ENCODE measurements at places on chromosomes 5 and 9.
A peak's percentile ranks its signal among the peaks of the same experiment; 100 is the strongest.

DNA sequence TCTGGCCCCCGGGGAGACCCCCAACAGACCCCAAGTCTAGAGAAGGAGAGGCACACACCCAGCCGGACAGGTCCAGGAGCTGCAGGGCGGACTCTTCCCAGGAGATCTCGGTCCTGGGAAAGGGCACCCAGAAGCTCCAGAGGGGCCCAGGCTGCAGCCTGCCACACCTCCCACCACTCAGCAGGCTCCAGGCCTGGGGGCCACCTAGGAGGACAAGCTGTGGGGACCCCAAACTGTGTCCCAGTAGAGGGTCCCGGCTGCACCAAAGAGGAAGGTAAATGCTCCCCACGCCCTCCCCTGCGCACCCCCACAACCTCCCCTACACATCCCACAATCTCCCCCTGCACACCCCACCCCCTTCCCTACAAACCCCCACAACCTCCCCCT, 48.5 kb downstream of the PLEKHG4B start:
- no peak for DNase-seq

GRCh38 chr9:16656432-16657169, 213.9 kb downstream of the BNC2 start:
- DNase-seq = no peak

DNA sequence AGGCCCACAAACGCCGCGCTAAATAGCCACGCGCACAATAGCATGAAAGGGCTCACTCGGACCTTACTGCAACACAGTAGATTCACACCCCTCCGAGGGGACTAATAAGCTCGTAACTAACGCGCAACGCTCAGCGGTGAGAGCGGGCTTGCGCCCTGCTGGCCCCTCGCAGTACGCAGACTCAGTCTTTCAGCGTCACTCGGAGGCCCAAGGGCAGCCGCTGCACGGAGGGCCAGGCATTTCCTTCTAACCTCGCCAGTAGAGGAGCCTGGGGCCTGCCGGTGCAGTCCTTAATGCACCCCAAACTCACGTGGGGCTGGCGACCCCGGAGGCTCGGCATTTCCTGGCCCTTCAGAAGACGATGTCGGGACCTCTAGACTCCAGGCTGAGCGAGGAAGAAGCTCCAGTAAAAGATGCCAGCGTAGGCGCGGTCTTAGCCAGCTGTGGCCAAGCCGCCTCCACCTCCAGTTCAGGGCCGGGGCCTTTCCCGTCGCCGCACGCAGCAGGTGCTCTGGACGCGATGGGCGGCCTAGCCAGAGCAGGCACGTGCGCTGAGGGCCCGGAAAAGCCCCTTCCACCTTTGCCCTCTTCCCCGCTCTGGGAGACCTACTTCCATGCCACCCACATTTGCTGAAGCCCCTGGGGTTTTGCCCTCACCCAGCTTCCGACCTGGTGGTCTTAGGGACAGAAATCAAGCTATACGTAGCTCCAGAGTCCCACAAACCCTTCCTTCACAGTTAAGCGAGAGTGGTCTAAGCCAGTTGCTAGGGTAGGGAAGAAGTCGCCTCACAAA, 38.3 kb upstream of the TIFAB start:
- no peak for DNase-seq

DNA sequence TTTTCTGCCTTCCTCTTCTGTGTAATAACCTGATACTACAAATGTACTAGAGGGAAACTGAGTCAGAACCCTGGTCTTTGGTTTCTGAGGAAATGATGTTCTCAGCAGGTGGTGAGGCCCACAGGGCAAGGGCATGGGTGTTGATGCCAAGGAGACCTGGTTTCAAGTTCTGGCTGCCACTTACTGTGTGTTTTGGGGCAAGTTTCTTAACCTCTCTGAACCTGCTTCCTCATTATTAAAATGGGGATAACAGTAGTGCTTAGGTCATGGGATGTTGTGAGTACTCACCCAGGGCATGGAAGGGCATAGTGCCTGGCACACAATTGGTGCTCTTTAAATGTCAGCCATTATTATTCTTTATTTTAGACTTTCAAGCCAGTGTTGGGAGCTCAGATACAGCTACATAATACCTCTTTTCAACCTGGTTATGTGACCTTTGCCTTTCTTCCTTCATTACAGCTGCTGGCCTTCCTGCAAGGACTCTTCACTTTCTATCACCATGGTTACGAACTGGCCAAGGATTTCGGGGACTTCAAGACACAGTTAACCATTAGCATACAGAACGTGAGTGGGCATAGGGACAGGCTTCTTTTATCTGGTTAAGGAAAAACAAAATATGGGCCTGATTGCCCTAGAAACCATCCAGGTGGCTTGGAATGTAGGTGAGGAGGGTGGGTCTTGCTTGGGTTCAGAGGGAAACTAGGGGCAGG, 131.5 kb downstream of the ARHGAP26 start:
- DNase-seq = no peak

DNA sequence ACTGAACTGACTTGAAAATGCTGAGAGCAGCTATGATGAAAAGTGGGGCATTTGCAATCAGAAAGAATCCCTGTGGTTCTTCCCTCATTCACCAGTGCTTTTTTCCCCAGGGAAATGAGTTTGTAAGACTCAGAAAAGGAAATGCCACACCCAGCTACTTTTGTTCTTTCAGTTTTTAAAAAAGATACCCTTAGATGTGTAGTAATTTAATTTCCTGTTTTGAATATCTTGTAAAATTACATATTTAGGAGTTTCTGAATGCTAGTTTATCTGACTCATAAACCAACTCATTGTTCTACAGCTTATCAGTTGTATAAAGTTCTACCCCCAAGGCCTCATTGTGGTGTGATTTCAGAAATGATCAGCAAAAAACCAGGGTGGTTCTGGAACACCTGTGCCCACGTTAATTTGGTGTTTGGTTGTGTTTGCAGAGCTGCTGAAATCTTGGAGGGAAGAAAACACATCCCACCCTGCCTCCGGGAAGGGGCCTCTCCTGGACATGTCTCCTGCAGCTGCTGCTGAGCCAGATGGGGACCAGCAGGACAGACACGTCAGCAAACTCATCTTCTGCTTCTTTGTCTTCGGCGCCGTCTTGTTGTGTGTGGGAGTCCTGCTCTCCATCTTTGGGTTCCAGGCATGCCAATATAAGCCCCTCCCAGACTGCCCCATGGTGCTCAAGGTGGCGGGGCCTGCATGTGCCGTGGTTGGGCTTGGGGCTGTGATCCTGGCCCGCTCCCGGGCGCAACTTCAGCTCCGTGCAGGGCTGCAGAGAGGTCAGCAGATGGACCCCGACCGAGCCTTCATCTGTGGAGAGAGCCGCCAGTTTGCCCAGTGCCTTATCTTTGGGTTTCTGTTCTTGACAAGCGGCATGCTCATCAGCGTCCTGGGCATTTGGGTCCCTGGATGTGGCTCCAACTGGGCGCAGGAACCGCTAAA, 2.8 kb downstream of the TMEM171 start:
- peak; percentile 86 for DNase-seq

- no peak for DNase-seq
These were observed 379.7 kb upstream of the IRX2 start for GRCh38 chr5:3131161-3131560.

DNA sequence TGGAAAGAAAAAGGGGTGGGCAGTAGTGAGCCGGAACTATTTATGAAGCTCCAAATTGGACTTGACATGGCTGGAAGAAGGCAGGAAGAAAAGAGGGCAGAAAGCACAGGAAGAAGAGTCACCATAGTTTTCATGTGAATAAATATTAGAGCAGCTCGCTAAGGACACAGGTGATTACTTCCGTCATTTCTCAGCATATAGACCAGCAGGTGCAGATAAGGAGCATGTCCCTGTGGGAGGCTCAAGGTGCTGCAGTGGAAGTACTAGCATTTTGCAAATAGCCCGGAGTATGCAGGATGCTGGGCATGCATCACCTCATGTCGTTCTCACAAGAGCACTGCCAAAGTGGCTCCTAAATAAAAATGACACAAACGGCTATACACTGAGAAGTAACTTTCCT, 71.3 kb upstream of the HTR4 start:
- no peak for DNase-seq

DNA sequence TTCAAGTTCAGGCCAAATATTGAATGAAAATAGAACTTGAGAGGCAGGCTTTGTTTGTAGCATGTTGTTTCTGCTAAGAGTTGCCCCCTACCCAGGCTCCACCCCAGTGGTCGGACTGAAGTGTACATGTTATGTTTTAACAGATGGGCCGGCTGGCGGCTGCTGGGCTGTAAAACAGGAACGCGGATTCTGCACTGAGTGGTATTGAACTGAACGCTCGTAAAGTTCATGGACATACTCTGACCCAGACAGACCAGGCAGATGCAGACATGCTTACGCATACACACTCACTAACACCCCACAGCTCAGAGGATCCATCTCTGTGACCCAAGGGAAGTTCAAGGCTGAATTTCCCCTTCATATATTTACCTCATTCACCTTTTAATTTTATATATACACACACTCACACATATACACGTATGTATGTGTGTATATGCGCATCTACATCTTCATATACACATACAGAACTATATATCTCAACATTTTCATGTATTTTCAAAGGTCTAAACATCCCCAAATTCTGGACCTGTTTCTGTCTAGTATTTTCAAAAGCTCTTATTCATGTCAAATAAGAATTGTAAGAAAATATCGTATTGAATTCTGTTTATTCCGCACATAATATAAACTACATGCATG, 1.4 kb downstream of the MARCHF3 start:
- no peak for DNase-seq

- no peak for DNase-seq
These were observed 96.5 kb upstream of the PITX1 start for GRCh38 chr5:135130261-135131215.

- no peak for DNase-seq
These were observed 64.6 kb downstream of the GADD45G start for GRCh38 chr9:89669361-89669842.

DNA sequence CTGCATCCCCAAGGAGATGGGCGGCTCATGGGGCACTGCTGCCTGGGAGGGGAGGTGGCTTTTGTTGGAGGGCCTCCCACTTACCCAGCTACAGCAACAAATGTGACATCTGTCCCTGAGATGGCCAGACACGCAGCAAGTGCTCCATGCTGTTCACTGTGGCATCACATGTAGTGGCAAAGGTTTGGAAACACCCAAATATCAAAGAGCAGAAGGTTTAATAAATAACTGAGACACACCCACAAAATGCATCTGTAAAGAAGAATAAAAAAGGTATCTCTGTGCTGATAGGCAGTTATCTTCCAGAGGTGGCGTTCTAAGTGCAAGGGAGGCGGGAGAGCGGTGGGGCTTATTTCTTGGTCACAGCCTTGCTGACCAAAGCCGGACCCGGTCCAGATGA, 23.3 kb upstream of the CLPTM1L start:
- no peak for DNase-seq

- DNase-seq = no peak
These were observed 1.5 kb upstream of the ZNF367 start for GRCh38 chr9:96419691-96419969.

DNA sequence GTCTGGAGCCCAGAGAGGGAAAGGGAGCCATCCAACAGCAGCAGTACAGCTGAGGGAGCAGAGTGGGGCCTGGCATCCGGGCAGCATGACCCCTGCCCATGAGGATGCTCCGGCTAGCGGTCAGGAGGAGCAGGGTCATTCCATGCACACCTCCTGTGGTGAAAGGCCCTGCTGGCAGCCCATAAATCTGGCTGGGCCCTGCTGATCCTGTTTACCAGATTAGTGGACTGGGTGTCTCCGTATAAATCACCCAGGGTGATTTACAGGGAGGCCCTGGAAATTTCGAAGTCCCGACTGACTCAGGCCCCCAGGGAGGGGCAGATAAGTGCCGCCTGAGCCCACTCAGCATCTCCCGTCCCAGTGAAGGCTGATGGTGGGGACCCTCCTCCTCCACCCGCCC, 117.6 kb upstream of the HAND1 start:
- DNase-seq = no peak

DNA sequence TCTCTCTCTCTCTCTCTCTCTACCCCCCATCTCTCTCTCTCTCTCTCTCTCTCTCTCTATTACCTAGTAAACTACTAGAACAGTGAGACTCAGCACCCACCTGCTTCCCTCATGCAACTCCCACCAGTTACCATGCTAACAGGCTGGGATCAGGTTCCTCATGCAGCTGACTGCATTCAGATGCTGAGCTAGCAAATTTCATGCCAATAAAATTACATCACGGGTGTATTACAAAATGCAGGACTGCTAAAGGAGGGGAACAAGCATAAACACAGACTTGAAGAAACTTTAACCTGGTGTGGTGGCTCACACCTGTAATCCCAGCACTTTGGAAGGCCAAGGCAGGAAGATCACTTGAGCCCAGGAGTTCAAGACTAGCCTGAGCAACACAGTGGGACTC, 76.0 kb downstream of the CEMIP2 start:
- no peak for DNase-seq

DNA sequence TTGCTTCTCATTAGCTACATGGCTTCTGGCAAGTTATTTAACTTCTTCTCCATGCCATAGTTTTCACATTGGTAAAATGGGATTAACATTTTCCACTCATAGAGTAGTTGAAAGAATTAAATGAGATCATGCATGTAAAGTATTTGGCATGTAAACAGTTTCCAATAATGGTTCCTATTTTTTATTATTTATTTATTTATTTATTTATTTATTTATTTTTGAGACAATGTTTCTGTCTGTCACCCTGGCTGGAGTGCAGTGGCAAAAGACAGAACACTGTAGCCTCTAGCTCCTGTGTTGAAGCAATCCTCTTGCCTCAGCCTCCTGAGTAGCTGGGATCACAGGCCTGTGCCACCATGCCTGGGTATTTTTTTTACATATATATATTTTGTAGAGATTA, 117.7 kb downstream of the DOCK2 start:
- DNase-seq = no peak

DNA sequence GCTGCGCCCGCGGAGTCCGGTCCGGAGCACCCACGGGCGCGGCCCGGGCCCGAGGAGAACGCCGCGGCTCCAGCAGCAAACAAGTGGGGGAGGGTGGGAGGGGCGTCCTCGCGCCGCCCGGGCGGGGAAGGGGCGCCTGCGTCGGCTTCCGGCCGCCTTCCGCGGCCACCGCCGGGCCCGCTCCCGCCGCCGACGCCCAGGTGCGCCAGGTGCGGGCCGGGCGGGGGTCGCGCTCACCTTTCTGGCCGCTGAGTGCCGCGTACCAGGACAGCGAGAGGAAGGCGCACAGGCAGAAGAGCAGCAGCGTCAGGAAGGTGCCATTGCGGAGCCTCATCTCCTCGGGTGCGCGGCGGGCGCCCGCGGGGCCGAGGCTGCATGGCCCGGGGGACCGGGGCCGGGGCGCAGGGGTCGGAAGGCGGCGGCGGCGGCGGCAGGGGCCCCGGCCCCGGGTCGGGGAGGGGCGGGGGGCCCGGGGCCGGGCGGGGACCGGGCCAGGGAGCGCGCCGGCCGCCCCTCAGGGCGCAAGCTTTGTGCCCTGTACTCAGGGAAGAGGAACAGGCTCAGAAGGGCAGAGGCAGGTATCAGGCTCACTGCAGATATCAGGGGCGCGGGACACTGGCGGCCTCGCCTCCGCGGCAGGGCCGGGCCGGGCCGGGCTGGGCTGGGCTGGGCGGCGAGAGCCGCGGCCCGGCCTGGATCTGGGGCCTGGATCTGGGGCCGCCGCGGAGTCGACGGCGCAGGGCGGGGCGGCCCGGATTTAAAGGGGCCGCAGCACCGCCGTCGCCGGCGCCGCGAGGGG, at the start of gene MGAT4B:
TSS of gene MGAT4B (minus strand) at position 617 of the 799 bp plus-strand sequence. CDS start at position 334, 283 bp downstream.
- DNase-seq = peak; percentile 79
